Aorta (tissue), 5 donors: ENCODE measurements at places on chromosomes 12 and 14. TPM values are rescaled to one million over a fixed set of nuclear protein-coding genes. Genes with fewer than 3 reads are reported as not detected.

- DNase-seq = no peak
Observed at GRCh38 chr12:43145481-43145880, 406.5 kb downstream of the ADAMTS20 start.

GRCh38 chr12:115062741-115063140 is 378.8 kb upstream of the TBX3 start:
- DNase-seq = no peak

PRB4 gene
- not detected for total RNA-seq

MSRB3 gene
- 298 TPM for total RNA-seq
